ENCODE measurements at places on chromosomes 5 and 9.

DNA sequence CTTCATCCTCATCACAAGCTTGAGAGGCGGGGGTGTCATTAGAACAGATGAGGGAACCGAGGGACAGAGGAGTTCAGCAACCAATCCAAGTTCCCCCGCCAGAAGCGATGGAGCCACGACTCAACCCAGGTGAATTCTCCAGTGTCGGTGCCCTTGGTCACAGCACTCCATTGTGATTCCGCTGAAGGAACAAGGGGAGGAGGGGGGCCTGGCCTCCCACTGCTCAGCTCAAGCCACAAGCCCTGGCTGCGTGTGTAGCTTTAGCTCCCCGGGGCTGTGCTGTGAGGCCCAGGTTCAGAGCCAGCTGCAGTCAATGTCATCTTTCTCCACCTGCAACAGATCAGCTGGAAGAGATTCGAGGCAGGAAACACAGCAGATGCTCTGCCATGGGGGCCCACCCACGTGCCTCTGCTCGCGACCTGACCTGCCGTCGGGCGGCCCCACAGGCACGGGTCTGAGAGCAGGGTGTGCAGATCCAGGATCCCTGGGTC lies 72.6 kb downstream of the GTF3C4 start:
- DNase-seq = no peak

GRCh38 chr9:115138151-115138550 lies 20.2 kb upstream of the TNC start:
- DNase-seq = no peak

DNA sequence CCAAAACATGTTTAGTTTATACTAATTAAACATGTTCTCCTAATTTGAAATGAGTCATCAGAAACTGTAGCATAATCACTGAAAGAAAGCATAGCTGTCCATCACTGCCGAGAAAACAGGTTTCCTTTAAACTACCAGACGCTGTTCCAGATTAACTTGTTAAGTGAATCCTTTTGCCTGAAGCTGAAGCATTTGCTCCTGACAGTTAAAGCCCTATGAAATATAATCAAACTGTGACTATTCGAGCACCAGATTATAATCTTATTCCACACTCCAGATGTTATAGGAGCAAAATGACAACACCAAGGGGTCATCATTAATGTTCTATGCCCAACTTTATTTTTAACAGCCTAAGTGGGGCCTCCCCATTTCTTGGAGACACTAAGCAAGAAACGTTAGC lies 86.0 kb upstream of the CTSL start:
- DNase-seq = no peak

DNA sequence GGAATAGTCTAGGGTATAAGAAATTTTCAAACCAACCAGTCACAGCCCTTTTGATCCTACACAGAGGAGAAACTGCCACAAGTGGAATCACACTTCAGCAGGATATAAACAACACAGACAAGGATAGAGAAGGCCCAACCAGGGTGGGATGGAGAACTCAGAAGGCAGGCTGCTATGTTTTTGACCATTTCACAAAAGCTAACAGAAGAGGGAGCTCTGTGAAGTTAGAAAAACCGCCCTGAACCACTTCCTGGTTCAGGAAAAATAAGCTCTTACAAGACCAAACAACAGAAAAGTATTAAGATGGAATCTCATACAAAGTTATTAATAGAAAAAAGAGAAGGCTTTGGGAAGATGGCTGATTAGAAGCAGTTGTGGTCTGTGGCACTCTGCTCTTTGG lies 960 bp upstream of the IFNB1 start:
- no peak for DNase-seq

GRCh38 chr9:4939118-4939561 lies 45.9 kb upstream of the JAK2 start:
- no peak for DNase-seq

GRCh38 chr5:90434116-90434714 lies 24.7 kb upstream of the CETN3 start:
- DNase-seq = no peak

- DNase-seq = no peak
These were observed 79.0 kb upstream of the ZNF608 start for GRCh38 chr5:124825250-124825982.

DNA sequence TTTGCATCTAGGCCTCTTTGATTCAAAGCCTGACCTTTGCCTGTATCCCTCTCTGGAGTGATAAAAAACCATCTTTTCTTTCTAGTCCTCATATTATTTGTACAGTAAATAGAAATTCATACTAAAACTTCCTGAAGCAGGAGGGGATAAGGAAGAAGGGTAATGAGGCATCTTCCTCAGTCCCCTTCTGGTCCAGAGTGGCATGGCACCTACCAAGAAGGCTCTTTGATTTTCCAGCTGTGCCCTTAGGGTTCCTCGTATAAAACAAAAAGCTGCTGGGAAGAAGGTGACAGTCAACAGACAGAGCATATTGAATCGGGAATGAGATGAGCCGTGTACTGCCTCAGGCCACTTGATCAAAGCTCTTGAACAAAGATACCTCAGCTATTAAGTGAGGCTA lies 71.9 kb upstream of the SPDL1 start:
- DNase-seq = no peak

DNA sequence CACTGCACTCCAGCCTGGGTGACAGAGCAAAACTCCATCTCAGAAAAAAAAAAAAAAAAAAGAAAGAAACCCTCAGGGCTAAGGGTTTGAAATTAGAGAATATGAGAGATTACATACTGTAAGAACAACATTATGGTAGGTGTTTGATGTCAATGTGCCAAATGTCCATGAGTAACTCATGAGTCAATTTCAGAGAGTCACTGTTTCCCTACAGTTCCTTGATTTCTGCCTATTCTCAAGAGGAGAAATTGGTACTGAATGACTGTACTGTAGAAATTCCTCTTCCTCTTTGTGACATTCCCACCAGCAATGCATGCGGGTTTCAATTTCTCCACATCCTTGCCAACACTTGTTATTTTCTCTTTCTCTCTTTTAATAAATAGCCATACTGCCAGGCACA lies 35.2 kb downstream of the MARVELD2 start:
- DNase-seq = no peak

GRCh38 chr9:104494808-104495207 lies 9.3 kb upstream of the OR13F1 start:
- no peak for DNase-seq

DNA sequence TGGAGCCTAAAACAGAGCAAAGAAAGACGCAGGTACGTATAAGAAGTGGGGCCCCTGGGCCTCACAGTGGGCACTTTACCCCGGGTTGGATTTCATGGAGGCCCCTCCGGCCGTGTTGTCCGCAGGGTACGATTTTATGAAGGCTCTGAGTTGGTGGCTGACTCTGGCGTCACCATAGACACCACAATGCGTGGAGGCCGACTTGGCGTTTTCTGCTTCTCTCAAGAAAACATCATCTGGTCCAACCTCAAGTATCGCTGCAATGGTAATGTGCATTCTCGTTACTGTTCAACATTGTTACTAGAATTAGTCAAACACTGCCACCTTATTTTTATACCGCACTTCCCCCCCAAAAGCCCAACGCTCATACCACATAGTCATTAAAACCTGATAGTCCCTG lies 47.1 kb downstream of the THBS4 start:
- no peak for DNase-seq

- DNase-seq = no peak
These were observed 36.7 kb upstream of the SLC6A3 start for GRCh38 chr5:1481959-1482331.

DNA sequence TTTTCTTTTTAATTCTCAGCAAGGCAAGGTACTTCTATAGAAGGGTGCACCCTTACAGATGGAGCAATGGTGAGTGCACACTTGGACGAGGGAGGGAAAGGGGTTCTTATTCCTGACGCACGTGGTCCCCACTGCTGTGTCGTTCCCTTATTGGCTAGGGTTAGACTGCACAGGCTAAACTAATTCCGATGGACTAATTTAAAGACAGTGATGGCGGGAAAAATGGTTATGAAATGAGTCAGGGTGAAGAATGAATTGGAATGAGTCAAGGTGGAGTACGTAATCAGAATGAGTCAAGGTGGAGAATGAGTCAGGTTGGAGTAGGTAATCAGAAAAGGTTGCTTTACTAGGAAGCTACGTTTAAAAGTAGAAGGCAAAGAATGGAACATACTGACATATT lies 2.1 kb upstream of the HMGCS1 start:
- DNase-seq = no peak

GRCh38 chr9:114676901-114677300 lies 5.1 kb downstream of the TEX48 start:
- no peak for DNase-seq

DNA sequence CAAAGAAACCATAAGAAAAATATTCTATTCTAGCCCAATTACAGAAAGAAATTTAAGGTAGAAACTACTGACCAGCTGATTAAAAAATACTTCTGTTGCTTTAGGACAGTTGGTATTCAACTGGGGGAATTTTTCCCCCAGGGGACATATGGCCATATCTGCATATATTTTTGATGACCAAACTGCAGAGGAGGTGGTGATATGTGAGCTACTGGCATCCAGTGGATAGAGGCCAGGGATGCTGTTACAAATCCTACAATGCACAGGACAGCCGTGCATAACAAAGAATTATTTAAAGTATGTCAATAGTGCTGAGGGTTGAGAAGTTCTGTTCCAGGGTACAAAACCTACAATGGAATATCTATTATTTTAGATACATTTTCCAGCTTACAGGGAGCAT lies 24.0 kb downstream of the ZFR start:
- no peak for DNase-seq

- DNase-seq = no peak
These were observed 30.1 kb downstream of the CHD1 start for GRCh38 chr5:98898743-98899142.

- DNase-seq = no peak
These were observed 2.5 kb upstream of the EIF4EBP3 start for GRCh38 chr5:140544986-140545385.

DNA sequence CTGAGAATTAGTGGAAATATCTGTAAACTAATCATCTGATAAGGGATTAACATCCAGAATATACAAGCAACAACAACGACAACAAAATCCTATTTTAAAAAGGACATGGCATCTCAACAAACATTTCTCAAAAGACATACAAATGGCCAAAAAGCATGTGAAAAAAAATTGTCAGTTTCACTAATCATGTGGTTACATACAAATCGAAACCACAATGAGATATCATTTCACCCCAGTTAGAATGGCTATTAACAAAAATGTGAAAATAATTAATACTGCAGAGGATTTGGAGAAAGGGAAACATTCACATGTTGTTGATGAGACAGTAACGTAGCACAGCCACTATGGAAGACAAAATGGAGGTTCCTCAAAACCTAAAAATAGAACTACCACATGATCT lies 69.5 kb downstream of the ERP44 start:
- no peak for DNase-seq

GRCh38 chr9:132201139-132201538 lies 39.3 kb downstream of the NTNG2 start:
- no peak for DNase-seq

- DNase-seq = no peak
These were observed 26.5 kb downstream of the DDX46 start for GRCh38 chr5:134784946-134785620.

DNA sequence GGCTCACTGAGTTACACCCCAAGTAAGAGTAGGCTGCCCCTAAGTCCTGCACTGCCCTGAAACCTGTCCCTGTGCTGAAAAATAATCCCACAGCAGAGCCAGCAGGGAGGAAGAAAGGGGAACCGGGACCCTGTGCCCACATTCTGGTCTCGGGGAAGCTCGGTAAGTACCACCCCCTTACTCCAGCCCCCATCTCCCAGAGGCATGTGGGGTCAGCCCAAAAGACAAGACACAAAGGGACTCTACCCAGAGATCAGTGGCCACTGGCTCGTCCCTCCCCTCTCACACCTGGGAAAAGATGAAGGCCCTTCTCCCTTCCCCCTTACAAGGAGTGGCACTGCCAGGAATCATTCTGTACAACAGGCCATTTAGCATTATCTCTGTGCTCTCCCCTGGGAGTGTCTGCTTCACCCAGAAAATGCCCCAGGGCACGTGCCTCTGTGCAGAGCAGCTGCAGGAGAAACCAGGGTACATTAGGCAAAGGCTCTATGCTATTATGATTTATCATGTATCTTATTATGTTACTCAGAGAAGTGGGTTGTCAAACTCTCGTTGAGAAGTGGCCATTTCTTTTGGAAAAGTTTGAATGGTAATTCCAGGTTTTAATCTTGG lies 71.3 kb downstream of the NDFIP1 start:
- DNase-seq = no peak

- no peak for DNase-seq
These were observed 15.3 kb downstream of the PLPP7 start for GRCh38 chr9:131304676-131305355.

DNA sequence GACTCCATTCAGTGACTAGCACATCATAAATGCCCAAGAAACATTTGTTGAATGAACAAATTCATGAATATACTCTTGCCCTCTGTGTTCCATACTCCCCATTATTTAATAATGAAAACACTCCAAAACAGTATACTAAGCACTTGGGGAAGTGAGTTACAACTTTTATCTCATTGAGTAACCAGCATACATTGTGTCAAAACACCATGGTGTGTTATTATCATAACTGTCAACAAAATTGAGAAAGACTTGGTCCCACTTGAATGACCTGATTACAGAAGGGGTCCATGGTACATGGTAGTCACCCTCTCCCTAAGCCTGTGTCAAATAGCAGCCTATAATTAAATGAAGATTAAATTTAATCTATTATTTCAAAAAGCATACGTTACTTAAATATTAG lies 16.2 kb downstream of the ANKH start:
- no peak for DNase-seq

GRCh38 chr5:6788439-6788838 lies 75.2 kb downstream of the TENT4A start:
- DNase-seq = no peak

DNA sequence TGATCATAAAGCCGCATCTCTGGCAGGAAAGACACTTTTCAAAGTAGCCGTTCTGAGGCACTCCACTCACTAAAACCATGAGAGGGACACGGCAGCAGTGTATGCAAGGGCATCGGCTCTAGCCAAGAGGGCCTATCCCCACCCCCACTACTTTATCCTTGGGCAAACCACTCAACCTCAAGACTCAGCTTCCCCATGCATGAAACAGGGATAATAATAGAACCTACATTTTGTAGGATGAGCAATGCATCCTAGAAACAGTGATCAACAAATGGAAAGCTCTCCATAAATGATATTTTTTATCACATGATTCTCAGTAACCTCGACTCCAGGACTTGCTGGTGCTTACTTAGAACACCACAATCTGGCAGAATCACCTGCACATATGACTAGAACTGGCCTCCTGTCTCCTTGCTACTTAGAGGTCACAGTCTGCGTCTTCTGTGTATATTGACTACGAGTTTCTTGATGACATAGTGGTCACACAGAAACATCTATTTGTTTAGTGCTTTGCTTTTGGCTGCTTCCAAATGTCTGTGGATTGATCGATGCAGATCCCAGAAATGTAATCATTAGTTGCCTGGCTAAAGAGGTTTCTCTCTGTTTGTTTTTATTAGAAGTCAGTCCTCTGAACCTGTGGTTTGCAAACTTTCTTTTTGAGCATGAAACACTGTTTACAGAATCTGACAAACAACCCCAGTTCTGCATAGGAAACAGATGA lies 102.1 kb downstream of the LHFPL2 start:
- DNase-seq = no peak

GRCh38 chr5:113922343-113922742 lies 408.8 kb downstream of the YTHDC2 start:
- no peak for DNase-seq

- DNase-seq = no peak
These were observed 4.0 kb downstream of the GADD45G start for GRCh38 chr9:89608641-89609335.

GRCh38 chr9:123481209-123481865 lies 125.3 kb downstream of the CRB2 start:
- no peak for DNase-seq

All from CMK (cell line).